Ammon's horn (tissue), 1 donor: ENCODE measurements at places on chromosomes 3 and 15.
A peak's percentile ranks its signal among the peaks of the same experiment; 100 is the strongest.

DNA sequence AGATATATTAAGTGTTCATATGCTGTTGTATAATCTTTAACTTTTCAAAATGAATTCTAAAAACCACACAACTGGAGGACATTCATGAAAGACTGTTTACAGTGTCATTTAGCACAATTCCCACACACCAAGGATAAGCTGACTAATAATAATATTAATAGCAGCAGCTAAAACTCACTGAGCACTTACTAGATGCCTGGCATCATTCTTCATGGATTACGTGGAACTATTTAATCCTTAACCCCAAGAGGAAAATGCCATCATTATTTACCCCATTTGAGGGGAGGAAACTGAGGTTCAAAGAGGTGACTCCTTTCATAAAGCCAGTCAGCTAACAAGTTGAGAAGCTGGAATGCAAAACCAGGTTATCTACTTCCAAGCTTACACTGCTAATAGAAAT, 77.0 kb downstream of the TMEM108 start:
- no peak for DNase-seq

DNA sequence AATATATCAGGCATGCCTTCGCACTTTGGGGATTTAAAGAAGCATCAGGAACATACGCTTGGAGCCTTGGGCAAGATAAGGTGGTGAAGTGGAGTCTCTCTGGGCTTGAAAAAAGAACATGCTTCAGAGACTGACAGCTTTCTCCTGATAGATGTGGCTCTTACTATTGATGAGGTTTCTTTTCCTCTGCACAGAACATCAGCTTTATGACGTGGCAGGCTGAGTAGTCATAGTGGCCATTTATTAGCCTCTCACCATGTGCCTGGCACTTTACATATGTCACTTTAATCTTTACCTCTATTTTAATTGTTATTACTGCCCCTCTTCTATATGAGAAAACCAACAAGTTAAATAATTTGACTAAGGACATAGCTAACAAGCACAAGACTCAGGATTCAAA, 19.0 kb upstream of the LRRC58 start:
- DNase-seq, result no peak

- no peak for DNase-seq
These were observed 35.1 kb downstream of the FBXL2 start for GRCh38 chr3:33312361-33312760.

GRCh38 chr3:72155391-72156064, 370.6 kb upstream of the PROK2 start:
- peak; percentile 65 for DNase-seq

DNA sequence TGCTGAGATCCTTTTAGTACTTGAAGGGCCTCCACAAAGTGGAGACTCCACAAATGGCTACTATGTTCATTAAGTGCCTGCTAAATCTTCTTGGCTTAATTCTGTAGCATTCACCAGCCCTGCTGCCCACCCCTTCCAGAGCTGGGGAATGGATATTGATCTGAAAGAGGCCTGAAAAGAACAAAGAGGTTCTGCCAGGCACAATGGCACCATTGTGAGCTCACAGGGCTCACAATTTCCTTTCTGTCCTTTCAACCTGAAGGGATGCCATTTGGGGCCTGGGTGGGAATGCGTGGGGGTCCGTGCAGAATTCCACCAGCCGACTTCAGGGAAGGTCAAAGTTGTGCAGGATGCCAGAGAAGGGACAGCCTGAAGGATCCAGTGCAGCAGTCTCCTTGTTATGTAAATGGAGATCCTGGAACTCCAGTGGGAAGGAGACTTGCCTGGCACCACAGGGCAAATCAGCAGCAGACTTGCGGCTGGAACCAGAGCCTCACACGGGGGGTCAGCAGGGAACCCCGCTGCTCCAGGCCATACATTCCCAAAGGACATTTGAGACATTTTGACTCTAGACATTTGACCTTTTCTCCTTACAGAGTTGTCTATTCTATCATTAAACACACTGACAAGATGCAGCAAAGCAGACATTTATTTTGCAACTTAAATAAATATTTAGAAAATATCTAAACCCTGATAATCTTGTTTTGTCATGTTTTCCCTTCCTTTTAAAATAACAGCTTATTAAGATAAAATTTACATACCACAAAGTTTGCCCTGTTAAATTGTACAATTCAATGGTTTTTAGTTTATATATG, 21.5 kb upstream of the MORF4L1 start:
- DNase-seq, result peak; percentile 70

DNA sequence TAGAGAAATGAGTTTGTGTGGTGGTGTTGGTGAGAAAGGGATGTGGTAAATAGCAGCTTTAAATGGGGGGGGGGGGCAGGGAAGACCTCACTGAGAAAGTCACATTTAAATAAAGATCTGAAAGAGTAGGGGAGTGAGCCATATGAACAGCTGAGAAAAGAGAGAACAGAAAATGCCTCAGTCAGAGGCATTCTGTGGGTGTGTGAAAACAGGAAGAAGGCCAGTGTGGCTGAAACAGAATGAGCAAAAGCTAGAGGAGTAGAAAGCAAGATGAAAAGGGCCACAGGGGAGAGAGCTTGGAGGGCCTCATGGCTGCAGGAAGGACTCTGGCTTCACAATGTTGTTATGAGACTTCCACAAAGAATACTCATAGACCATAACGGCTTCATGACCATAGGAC, 783.3 kb downstream of the ZPLD1 start:
- DNase-seq, result no peak

GRCh38 chr15:90619468-90619867, 89.7 kb downstream of the CRTC3 start:
- DNase-seq, result no peak

GRCh38 chr3:122505676-122506075, 9.1 kb downstream of the KPNA1 start:
- no peak for DNase-seq

GRCh38 chr15:34597316-34597715, 13.9 kb upstream of the GOLGA8B start:
- no peak for DNase-seq

- no peak for DNase-seq
These were observed 67.6 kb downstream of the ZNF445 start for GRCh38 chr3:44409640-44410410.

DNA sequence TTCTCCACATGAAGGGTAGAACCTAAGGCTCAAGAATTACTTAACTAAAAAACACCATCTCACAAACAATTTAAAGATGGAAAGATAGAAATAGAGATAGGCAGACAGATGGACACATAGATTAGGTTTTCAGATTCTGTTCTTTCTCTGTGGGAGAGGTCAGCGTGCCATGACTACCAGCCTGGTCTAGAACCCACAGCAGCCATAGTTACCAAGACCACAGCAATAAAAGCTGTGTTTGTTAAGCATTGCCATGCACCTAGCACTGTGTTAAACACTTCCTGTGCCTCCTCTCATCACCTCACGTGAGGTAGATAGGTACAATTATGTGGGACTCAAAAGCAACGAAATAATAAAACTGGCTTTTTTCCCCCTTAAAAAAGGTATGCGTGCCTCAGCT, 83.1 kb upstream of the TSEN2 start:
- no peak for DNase-seq

DNA sequence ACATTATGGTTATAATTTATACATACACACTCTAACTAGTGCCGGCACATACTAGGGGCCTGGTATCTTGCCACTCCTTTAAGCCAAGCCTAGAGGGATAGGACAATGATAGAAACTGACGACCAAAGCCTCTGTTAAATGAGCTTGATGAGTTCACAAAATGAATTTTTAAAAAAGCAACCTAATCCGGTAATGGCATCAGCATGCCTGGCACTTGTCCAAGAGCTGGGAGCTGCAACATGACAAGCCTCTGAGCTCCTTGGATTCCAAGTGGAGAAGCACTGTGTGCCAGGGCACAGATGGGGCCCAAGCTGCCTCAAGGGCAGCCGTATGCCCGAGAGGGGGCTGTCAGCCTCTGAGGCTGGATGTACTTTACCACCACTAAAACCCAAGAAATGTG, 9.7 kb downstream of the ETV5 start:
- DNase-seq, result peak; percentile 57

- no peak for DNase-seq
These were observed 56.1 kb upstream of the ACAN start for GRCh38 chr15:88747111-88747510.

GRCh38 chr3:27312044-27312668, 57.0 kb downstream of the NEK10 start:
- DNase-seq, result peak; percentile 62

GRCh38 chr15:71011503-71012155, 103.6 kb upstream of the THSD4 start:
- no peak for DNase-seq

GRCh38 chr15:60301024-60301423, 96.8 kb downstream of the ANXA2 start:
- DNase-seq, result no peak

GRCh38 chr3:103085465-103085864, 650.6 kb downstream of the ZPLD1 start:
- DNase-seq, result no peak

DNA sequence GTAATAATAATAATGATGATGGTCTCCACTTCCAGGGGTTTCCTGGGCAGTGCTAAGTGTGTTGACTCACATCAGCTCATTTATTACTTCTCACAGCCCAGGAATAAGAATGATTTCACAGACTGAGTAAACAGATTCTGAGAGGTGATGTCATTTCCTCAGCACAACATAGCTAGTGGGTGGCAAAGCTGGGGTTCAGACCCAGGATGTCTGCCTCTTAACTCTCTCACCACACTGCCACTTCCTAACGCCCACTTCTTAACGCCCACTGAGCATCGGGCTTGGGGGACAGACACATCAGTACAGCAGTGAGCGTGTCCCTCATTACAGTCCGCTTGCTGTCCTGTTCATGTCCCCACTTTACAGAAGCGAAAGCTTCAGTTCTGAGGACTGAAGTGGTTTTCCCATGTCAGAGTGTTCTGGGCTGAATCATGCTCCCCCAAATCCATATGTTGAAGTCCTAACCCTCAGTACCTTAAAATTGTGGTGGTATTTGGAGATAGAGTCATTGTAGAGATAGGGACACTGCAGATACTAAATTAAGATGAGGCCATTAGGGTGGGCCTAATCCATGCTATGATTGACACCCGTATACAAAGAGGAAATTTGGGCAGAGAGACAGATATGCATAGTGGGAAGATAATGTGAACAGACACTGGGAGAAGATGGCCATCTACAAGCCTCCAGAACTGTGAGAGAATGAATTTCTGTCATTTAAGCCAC, 68.0 kb downstream of the ATP2B2 start:
- DNase-seq, result peak; percentile 40

GRCh38 chr15:66824424-66824823, 122.4 kb downstream of the SMAD6 start:
- no peak for DNase-seq

DNA sequence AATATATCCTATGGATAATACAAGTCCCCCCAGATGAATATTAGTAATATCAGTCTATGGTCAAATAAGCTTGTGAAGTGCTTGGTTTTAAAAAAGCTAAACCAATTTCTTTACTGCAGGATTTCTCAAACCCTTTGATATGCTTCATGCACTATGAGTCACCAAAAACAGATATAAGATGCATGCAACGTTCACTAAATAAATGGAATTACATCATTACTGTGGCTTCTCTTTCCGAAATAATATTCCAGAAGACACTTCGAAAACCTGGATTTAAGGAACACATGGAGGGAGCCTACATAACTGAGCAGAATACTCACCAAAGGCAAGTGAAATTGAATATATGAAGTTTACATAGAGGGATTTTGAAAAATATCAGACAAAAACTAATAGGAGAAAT, 126.3 kb upstream of the ABI3BP start:
- DNase-seq, result no peak

DNA sequence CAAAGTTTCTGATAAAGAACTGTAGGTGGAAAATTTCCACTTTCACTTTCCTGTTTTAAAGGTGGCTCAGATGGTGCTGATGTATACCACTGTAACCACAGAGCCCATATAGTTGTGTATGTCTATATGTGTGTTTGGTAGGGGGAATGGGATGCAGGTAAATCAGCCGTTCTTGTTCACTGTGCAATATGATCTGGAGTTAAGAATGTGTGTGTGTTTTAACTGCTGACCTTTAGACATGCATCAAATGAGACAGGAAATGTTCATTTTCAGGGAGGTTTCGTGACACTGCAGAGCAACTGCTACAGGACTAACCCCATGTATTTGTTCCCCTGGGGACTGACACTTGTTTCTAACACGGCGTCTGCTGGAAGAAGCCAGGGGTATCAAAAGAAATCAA, 180.5 kb downstream of the TAFA4 start:
- DNase-seq, result no peak

GRCh38 chr15:60574801-60575631, 96.1 kb upstream of the ICE2 start:
- DNase-seq, result no peak

- no peak for DNase-seq
These were observed 8.6 kb downstream of the GABRR3 start for GRCh38 chr3:98026425-98027084.

DNA sequence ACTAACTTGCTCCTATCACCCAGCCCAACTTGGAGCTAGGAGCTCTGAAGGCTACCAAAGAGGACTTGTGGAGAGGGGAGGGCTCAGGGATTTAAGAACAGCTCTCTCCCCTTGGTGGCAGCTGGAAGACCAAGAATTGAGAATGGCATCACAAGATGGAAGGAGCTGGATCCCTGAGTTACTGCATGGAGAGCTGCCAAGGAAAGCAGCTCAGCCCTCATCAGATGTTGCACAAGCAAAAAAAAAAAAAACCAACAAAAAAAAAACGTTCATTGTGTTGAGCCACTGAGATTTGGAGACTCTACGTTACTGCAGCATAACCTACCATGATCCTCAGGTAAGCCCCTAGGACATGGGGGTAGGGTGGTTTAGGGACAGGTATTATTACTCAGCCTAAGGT, 41.0 kb downstream of the ITGB5 start:
- DNase-seq, result no peak

DNA sequence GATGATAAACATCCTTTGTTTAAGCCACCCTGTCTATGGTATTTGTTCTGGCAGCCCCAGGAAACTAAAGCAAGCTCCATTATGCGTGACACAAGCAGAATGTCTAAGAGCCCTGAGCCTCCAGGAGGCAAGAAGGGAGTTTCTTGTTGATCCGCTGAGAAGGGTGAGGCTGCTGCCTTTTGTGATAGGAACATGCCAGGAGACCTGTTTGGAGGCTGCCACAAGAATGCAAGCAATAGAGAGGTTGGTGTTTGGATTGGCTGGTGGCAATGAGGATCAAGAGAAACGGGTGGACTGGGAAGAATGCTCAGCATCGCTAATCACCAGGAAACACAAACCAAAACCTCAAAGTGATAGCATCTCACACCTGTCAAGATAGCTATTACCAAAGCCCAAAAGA, 104.8 kb downstream of the ASB7 start:
- DNase-seq, result no peak

- DNase-seq, result no peak
These were observed 11.8 kb upstream of the CCR8 start for GRCh38 chr3:39317571-39318169.
